ENCODE measurements at places on chromosomes 1 and 21. TPM values are rescaled to one million over a fixed set of nuclear protein-coding genes. Genes with fewer than 3 reads are reported as not detected.

DCDC2B gene
- 0.42 TPM for polyA plus RNA-seq

FAAH gene
- 12.3 TPM for polyA plus RNA-seq

DYNLT5 gene
- 1.3 TPM for polyA plus RNA-seq

IL6R gene
- 1.2 TPM for polyA plus RNA-seq

TGFBR3 gene
- 1.7 TPM for polyA plus RNA-seq

LDLRAD1 gene
- not detected for polyA plus RNA-seq

CR1L gene
- 21.4 TPM for polyA plus RNA-seq

MPZ gene
- 4.0 TPM for polyA plus RNA-seq

HJV gene
- polyA plus RNA-seq, result 0.45 TPM

THEM5 gene
- 0.38 TPM for polyA plus RNA-seq

PDIK1L gene
- polyA plus RNA-seq, result 1.6 TPM

SYT14 gene
- 4.5 TPM for polyA plus RNA-seq

CYP4A22 gene
- polyA plus RNA-seq, result not detected

NR1I3 gene
- polyA plus RNA-seq, result 0.50 TPM

MATN1 gene
- polyA plus RNA-seq, result 0.21 TPM

OR2L13 gene
- polyA plus RNA-seq, result not detected

RIMS3 gene
- polyA plus RNA-seq, result 8.7 TPM

BTG3 gene
- polyA plus RNA-seq, result 43.8 TPM

RNPEP gene
- polyA plus RNA-seq, result 35.0 TPM

DLGAP3 gene
- polyA plus RNA-seq, result 7.5 TPM

SAMD11 gene
- polyA plus RNA-seq, result 0.40 TPM

TCEANC2 gene
- 4.4 TPM for polyA plus RNA-seq

DMBX1 gene
- polyA plus RNA-seq, result 0.11 TPM

TXNIP gene
- 19.5 TPM for polyA plus RNA-seq

RIIAD1 gene
- polyA plus RNA-seq, result not detected

RC3H1 gene
- 4.7 TPM for polyA plus RNA-seq

MCM3AP gene
- polyA plus RNA-seq, result 39.2 TPM

HCRTR1 gene
- not detected for polyA plus RNA-seq

DNALI1 gene
- 25.6 TPM for polyA plus RNA-seq

CFHR4 gene
- not detected for polyA plus RNA-seq

RHD gene
- 0.31 TPM for polyA plus RNA-seq

GPR52 gene
- not detected for polyA plus RNA-seq

DNAJC28 gene
- 6.6 TPM for polyA plus RNA-seq

RGL1 gene
- 1.0 TPM for polyA plus RNA-seq

FCER1G gene
- polyA plus RNA-seq, result 0.57 TPM

PLPP3 gene
- 42.2 TPM for polyA plus RNA-seq

GJC2 gene
- 0.23 TPM for polyA plus RNA-seq

KIF2C gene
- 35.9 TPM for polyA plus RNA-seq

TEDDM1 gene
- polyA plus RNA-seq, result not detected

PLPPR5 gene
- 3.2 TPM for polyA plus RNA-seq

AMY2A gene
- polyA plus RNA-seq, result not detected

LCE1E gene
- 0.43 TPM for polyA plus RNA-seq

IVL gene
- not detected for polyA plus RNA-seq

PDE9A gene
- polyA plus RNA-seq, result 27.2 TPM

CFHR5 gene
- not detected for polyA plus RNA-seq

KCNJ6 gene
- polyA plus RNA-seq, result 0.35 TPM

NOS1AP gene
- 5.8 TPM for polyA plus RNA-seq

ATG4C gene
- polyA plus RNA-seq, result 13.7 TPM

NBPF14 gene
- 5.5 TPM for polyA plus RNA-seq

ZNF697 gene
- 5.2 TPM for polyA plus RNA-seq

OR14A16 gene
- polyA plus RNA-seq, result 0.21 TPM

AGMAT gene
- 2.3 TPM for polyA plus RNA-seq

MYOG gene
- not detected for polyA plus RNA-seq

SPRR4 gene
- not detected for polyA plus RNA-seq

CPT2 gene
- polyA plus RNA-seq, result 11.2 TPM

ZSCAN20 gene
- polyA plus RNA-seq, result 0.91 TPM

RSRP1 gene
- polyA plus RNA-seq, result 93.7 TPM

CHI3L2 gene
- polyA plus RNA-seq, result 0.68 TPM

RAB4A gene
- 49.4 TPM for polyA plus RNA-seq

Data from GM23338 (cell line).